Spinal cord (tissue), 10 donors: ENCODE measurements at places on chromosomes 3 and 15. TPM values are rescaled to one million over a fixed set of nuclear protein-coding genes. Genes with fewer than 3 reads are reported as not detected.

DNA sequence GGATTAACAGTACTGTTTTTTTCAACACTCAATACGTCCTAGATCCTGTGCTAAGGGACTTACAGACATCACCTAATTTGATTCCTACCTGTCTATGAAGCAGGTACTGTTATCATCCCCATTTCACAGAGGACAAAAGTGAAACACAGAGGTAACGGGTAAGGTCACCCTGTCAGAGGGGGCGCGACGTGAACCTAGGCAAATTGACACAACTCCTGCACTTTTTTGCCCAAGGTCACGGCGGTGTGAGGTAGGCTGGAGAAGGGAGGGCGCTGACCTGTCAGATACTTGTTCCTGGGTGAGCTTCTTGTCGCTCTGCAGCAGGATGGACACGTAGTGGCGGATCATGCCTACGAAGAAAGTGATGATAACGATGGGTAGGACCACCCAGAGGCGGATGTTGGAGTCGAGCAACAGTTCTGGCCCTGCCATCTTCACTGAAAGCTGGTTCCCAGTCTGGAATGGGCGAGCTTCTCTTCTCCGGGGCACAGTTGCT lies 363 bp downstream of the EMC3 start:
- peaks cover 14% of the 10 kb centered on the region for H3K36me3 ChIP-seq
- H3K27me3 ChIP-seq, result no peaks in the 10 kb centered on the region
- H3K4me1 ChIP-seq, result peaks cover 18% of the 10 kb centered on the region

- no peak for DNase-seq
- no peaks in the 10 kb centered on the region for H3K36me3 ChIP-seq
These were observed 86.9 kb upstream of the PLCL2 start for GRCh38 chr3:16797831-16798230.

NEO1 gene
- polyA plus RNA-seq, result 111 TPM

- no peaks in the 10 kb centered on the region for H3K36me3 ChIP-seq
- H3K27ac ChIP-seq, result no peak overlapping the region
- no peak overlapping the region for H3K4me3 ChIP-seq
- no peak for DNase-seq
These were observed 77.8 kb downstream of the IL20RB start for GRCh38 chr3:137035631-137036030.

DNA sequence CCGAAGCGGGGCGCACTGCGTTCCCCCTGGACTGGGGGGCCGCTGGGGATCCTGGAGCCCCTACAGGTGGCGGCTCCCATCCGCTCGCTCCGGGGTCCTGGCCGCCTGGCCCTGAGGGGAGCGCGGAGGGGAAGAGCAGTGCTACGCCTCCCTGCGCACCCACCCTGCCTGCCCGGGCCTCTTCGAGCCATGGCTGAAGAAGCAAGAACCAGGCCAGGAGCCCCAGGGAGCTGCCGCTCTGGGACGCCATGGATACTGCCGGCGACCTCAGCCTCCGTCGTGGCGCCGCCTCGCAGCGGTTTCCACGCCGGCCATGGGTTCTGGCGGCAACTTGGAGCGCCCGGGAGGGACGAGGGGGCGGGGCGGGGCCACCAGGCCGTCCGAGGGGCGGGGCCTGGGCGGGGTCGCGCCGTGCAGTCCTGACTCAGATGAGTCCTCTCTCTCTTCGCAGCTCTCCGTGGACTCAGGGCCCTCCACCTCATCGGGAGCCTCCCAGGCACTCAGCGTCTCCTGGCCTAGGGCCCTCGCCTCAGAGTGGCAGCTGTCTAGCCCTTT lies 50.9 kb downstream of the MYL3 start:
- H3K36me3 ChIP-seq, result no peaks in the 10 kb centered on the region
- peaks cover 6% of the 10 kb centered on the region for H3K27me3 ChIP-seq
- H3K27ac ChIP-seq, result no peak overlapping the region
- peak overlapping the region; percentile 31 for H3K4me3 ChIP-seq

DNA sequence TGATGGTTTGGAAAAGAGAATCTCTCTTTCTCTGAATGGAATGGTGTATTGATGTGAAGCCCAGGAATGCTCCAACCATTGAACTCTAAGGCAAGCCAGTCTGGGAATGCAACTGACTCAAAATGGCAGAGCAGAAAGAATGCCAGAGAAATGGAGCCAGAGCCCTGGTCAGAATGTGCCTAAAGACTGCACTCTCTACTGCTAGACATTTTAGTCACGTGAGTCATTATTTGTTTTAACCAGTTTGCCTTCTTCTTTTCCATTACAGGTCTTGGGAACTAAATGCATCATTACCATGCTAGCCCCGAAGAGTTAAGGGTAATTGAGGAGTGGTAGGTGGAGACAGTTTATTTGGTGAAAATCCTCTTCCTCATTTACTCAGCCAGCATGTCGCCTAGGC lies 67.3 kb upstream of the TRIM42 start:
- no peak for DNase-seq
- H3K4me1 ChIP-seq, result no peaks in the 10 kb centered on the region
- H3K27ac ChIP-seq, result no peak overlapping the region

GRCh38 chr3:81242871-81243270 lies 518.6 kb downstream of the GBE1 start:
- no peaks in the 10 kb centered on the region for H3K36me3 ChIP-seq
- H3K27me3 ChIP-seq, result no peaks in the 10 kb centered on the region
- H3K27ac ChIP-seq, result no peak overlapping the region
- no peak overlapping the region for H3K4me3 ChIP-seq
- H3K4me1 ChIP-seq, result no peaks in the 10 kb centered on the region

DNA sequence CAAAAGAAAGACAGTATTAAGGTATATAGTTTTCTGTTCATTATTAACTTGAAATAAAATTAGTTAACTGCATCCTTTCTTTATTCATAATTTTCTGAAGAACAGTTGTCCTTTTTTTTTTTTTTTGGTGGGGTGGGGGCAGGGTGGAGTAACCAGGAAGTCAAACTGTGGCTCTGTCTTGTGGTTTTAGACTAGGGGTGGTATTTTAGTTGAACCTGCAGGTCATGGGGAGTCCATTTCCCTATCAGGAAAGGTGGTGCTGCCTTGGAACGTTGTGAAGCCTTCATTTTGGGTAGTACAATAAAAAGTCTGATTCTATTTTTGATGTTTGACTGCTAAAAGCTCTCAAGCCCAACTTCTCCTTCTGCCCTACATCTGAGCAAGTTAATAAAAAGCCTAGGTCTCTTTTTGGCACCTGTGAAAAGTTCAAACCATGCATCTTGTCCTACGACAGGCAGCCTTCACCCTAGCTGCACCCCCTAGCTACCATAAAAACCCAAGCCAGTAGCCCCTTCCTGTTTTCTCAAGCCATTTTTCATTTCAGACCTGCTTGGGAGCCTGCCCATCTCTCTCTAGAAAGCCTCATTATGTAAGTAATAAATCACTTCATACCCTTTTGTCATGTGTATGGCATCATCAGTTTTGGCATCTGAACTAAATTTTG lies 31.2 kb upstream of the RIOX2 start:
- H3K4me1 ChIP-seq, result no peaks in the 10 kb centered on the region
- H3K4me3 ChIP-seq, result no peak overlapping the region
- DNase-seq, result no peak
- H3K36me3 ChIP-seq, result no peaks in the 10 kb centered on the region
- no peaks in the 10 kb centered on the region for H3K27me3 ChIP-seq
- H3K27ac ChIP-seq, result no peak overlapping the region

DNA sequence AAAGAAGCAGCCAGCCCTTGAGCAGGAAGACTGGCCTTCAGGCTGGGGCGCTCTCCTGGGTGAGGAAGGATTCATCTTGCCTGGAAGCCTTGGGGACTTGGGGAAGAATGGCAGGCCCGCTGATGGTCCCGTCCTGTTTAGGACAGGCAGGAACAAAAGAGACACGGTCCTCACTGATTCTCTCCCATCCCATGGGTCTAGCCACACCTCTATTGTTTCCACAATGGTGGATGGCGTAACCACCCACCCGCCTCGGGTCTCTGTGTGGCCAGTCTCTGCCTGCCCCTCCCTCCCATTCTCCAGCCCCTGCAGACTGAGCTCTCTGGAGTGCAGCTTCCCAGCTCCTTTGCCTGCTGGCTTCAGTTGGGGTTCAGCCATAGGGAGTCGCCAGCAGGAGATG lies 284.3 kb downstream of the UACA start:
- no peaks in the 10 kb centered on the region for H3K36me3 ChIP-seq
- no peak for DNase-seq
- H3K4me1 ChIP-seq, result peaks cover 41% of the 10 kb centered on the region
- H3K27me3 ChIP-seq, result peaks cover 2% of the 10 kb centered on the region
- no peak overlapping the region for H3K27ac ChIP-seq

DNA sequence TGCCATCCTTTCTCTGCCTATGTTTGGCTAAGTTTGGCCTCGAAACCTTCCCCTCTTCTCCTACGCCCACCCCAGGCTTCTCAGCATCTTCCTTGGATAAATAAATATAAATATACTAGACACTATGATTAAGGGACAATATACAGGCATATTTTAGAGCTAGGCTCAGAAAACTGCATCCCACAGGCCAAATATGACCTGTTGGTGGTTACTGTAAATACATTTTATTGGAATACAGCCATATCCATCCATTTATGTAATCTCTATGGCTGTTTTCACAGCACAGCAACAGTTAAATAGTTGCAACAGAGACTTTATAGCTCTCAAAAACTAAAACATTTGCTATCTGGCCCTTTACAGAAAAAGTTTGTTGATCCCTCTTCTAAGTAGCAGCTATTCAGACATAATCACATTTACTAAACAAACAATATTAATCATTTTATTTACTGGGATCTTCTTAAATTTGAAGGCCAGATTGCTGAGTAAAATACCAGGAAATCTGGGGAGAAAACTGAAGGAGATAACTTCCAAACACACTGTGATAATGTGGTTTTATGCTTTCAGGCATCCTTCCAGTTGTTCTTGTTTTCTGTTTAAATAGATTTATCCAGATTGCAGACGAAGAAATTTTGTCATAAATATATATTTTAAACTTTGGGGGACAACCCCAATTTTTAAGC lies 269.7 kb upstream of the THRB start:
- H3K4me3 ChIP-seq, result no peak overlapping the region
- no peaks in the 10 kb centered on the region for H3K36me3 ChIP-seq
- no peaks in the 10 kb centered on the region for H3K27me3 ChIP-seq
- no peaks in the 10 kb centered on the region for H3K4me1 ChIP-seq

DNA sequence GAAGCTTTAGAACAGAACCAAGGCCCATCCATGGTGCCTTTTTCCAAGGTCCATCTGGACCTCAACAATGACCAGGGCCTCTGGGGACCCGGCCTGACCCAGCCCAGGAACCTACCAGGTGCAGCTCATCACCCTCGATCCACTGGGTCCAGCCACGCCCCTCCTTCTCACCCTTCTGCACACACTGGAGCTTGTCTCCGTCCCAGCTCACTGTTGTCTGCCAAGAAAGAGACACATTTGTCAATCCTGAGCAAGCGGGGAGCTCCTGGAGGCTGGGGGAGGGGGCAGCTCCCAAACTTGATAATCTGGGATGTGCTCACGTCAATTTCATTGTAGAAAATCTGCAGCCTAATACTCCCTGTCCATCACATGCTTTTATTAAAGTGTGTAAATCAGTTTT lies 21.2 kb downstream of the RBP1 start:
- peaks cover 4% of the 10 kb centered on the region for H3K4me1 ChIP-seq
- no peaks in the 10 kb centered on the region for H3K27me3 ChIP-seq
- H3K27ac ChIP-seq, result no peak overlapping the region
- no peak for DNase-seq
- no peak overlapping the region for H3K4me3 ChIP-seq

STAB1 gene
- polyA plus RNA-seq, result 38.3 TPM

- H3K27ac ChIP-seq, result peak within 1 kb of the TSS; percentile 97
- no peaks in the 10 kb centered on the region for H3K27me3 ChIP-seq
- no peaks in the 10 kb centered on the region for H3K4me1 ChIP-seq
- H3K36me3 ChIP-seq, result peaks cover 10% of the 10 kb centered on the region
- DNase-seq, result peak; percentile 99
These were observed at the start of gene PCNP for GRCh38 chr3:101573449-101574387. Gene PCNP (plus strand): TSS chr3:101574180. CDS start chr3:101574216, 36 bp downstream.

SLC7A14 gene
- polyA plus RNA-seq, result 14.6 TPM

DNA sequence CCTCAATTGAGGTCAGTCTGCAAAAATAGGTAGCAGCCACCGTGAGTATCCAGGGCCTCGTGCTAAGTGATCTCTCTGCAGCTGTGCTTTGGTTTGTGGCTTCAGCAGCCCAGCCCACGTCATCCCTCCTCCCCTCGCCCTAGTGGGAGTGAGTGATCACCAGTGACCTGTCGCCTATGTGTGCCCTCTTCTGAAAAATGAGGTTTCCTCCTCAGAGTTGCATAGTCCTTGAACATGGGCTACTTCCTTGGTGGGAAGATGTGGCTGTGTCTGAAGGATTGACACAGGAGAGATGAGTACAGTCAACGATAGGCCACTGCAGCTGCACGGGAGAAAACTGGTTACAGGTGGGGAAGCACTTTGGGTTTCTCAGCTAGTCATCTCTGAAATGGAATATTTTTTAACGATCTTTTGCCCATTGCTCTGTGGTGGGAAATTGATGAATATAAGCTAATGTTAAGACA lies 144.8 kb upstream of the BHLHE40 start:
- no peaks in the 10 kb centered on the region for H3K4me1 ChIP-seq
- H3K27me3 ChIP-seq, result no peaks in the 10 kb centered on the region
- no peak for DNase-seq
- no peak overlapping the region for H3K27ac ChIP-seq
- no peaks in the 10 kb centered on the region for H3K36me3 ChIP-seq

DNA sequence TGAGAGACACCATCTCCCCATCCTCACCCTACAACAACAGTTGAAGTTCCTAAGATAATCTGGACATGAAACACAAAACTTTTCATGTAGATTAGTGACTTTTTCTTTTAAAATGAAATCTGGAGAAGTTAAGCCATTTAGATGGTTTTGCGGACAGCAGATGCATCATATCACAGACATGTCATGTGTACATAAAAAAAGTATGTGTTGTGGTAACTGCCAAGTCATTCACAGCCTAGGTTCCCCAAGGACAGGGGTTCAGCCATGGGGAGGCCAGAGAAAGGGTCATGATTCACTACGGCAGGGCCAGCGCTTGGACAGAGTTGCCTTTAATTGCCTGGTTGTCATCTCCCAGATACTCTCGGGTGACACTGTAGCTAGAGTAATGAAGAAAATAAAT lies 163.2 kb downstream of the PDZRN3 start:
- DNase-seq, result no peak
- H3K27me3 ChIP-seq, result no peaks in the 10 kb centered on the region
- no peaks in the 10 kb centered on the region for H3K4me1 ChIP-seq
- no peak overlapping the region for H3K27ac ChIP-seq
- H3K36me3 ChIP-seq, result no peaks in the 10 kb centered on the region

NDUFB5 gene
- 151 TPM for polyA plus RNA-seq

LDHAL6B gene
- 0.32 TPM for polyA plus RNA-seq

- no peak overlapping the region for H3K27ac ChIP-seq
- DNase-seq, result no peak
- H3K4me1 ChIP-seq, result no peaks in the 10 kb centered on the region
- no peaks in the 10 kb centered on the region for H3K27me3 ChIP-seq
- H3K4me3 ChIP-seq, result no peak overlapping the region
- H3K36me3 ChIP-seq, result no peaks in the 10 kb centered on the region
These were observed 48.4 kb upstream of the CCDC80 start for GRCh38 chr3:112689385-112689784.

CLEC3B gene
- polyA plus RNA-seq, result 175 TPM

NRROS gene
- polyA plus RNA-seq, result 3.4 TPM
